ENCODE measurements at places on chromosomes 7 and 10. TPM values are rescaled to one million over a fixed set of nuclear protein-coding genes. Genes with fewer than 3 reads are reported as not detected.

The LFNG gene
- 0.93 TPM for total RNA-seq

The VAX1 gene
- not detected for total RNA-seq

The PIP gene
- total RNA-seq: not detected

The CACNA2D1 gene
- total RNA-seq: 125 TPM

The SCART1 gene
- total RNA-seq: 3.3 TPM

The ZNF511 gene
- total RNA-seq: 21.8 TPM

The CYP3A5 gene
- not detected for total RNA-seq

The ODAD2 gene
- 0.40 TPM for total RNA-seq

The GTPBP10 gene
- 14.4 TPM for total RNA-seq

The WEE2 gene
- total RNA-seq: not detected

The HOXA4 gene
- 0.12 TPM for total RNA-seq

The SMC3 gene
- total RNA-seq: 27.2 TPM

The FAM20C gene
- total RNA-seq: 93.0 TPM

The SPRN gene
- 0.12 TPM for total RNA-seq

The LYZL2 gene
- total RNA-seq: not detected

The AOAH gene
- not detected for total RNA-seq

The MRLN gene
- total RNA-seq: not detected

The TAS2R3 gene
- 1.5 TPM for total RNA-seq

The CHST15 gene
- total RNA-seq: 14.4 TPM

The BMPER gene
- total RNA-seq: 5.9 TPM

The TIMM23 gene
- total RNA-seq: 72.8 TPM

The FAM25C gene
- not detected for total RNA-seq

The UNCX gene
- total RNA-seq: not detected

The PALD1 gene
- 11.6 TPM for total RNA-seq

The TBC1D12 gene
- total RNA-seq: 16.1 TPM

The KCNIP2 gene
- total RNA-seq: 1.1 TPM

The MYO1G gene
- total RNA-seq: under 0.01 TPM

The HECW1 gene
- under 0.01 TPM for total RNA-seq

The MMP21 gene
- not detected for total RNA-seq

The DYNC1I1 gene
- 3.5 TPM for total RNA-seq

The OR6V1 gene
- not detected for total RNA-seq

The ZNF25 gene
- 15.2 TPM for total RNA-seq

The HOGA1 gene
- 2.5 TPM for total RNA-seq

The AGR3 gene
- not detected for total RNA-seq

The CPA1 gene
- not detected for total RNA-seq

The CPED1 gene
- total RNA-seq: 94.2 TPM

Data from aortic smooth muscle cell (primary cell).